RPMI7951 (cell line): ENCODE measurements at places on chromosomes 2 and 18.

DNA sequence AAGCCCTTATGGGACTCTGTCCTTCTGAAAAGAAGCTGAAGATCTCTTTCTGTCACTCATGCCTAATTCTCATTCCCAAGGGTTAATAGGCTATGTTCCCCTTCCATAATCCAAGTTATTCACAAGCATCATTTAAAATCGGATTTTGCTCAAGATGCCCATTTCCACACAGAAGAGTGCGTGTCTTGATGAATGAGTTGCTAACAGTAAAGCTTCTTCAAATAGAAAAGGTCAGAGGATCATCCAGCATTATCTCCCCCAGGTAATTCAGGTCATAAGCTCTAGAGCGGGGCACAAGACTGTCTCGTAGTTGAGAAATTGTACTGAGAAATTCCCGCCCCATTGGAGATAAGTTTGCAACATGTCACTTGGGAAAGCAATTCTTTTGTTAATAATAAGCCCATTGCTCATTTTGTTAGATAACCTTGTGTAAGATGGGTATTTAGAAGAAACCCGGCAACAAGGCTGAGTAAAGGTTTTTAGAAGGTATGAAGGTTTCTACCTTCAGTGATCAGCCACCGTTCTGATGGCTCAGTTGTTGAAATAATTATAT, 290.7 kb upstream of the EPAS1 start:
- DNase-seq: no peak

DNA sequence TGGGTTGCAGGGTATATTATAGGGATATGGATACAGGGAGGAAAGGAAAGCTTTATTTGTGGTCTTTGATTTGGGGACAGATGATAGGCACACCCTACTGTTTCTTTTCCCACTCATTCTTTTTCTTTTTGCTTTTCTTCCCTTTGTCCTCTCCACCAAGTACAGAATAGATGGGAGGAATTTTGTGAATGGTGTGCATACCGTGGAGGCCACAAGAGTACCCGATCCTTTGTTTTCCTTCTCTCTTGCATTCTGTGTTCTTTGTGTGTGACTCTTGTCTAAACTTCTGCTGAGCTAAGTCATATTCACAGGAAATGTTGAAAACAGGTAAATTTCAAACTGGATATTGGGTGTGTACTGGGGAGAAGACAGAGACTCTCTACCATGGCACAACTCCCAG, 321.4 kb upstream of the SLC8A1 start:
- no peak for DNase-seq

- DNase-seq: peak; percentile 61
Observed at GRCh38 chr18:74963820-74964446, 245.0 kb downstream of the PTGR3 start.

- no peak for DNase-seq
Observed at GRCh38 chr2:181142514-181142913, 162.1 kb downstream of the UBE2E3 start.

DNA sequence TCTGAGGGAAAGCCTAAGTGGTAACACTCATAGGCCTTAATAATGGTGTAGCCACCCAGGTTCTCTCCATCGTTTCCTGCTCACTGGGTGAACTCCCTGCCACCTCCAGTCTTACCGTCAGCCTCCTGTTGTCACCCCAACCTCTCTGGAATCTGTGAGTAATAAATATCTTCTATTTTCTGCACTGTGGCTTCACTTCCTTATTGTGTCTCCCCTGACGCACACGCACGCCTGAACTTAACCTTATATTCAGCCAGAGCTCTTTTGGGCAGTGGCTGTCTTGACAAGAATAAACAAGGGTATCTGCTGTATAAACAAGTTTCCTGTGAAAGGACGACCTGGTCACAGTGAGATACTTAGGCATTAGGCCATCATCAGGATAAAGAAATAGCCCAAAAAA, 467.2 kb downstream of the SPAG16 start:
- no peak for DNase-seq

GRCh38 chr18:37575646-37576045, 10.0 kb upstream of the CELF4 start:
- DNase-seq: no peak
